ENCODE measurements at places on chromosomes 3 and 15.
A peak's percentile ranks its signal among the peaks of the same experiment; 100 is the strongest.

GRCh38 chr15:43329960-43330779 lies at the start of gene LCMT2:
TSS of gene LCMT2 (minus strand) at chr15:43330573. CDS start at chr15:43330489, 84 bp downstream.
- DNase-seq: peak; percentile 84

DNA sequence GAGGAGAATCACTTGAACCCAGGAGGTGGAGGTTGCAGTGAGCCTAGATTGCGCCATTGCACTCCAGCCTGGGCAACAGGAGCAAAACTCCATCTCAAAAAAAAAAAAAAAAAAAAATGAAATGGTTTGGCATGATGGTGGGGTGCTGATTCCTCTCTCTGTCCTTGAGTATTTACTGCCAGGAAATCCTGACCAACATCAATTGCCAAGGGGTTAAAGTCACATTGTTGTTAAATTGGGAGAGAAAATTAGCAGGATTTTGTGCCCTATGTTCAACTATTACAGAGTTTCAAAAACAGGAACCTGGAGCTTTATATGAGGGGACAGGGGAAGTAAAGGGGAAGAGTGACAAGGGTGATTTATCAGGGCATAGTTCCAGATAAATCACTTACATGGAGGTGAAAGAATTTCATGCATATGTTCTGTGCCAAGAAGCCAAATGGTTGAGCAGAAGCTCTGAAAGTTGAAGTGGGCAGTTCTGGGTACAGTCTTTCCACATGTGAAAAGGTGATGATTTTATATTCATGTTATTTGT lies 70.5 kb upstream of the TSEN2 start:
- DNase-seq: no peak

DNA sequence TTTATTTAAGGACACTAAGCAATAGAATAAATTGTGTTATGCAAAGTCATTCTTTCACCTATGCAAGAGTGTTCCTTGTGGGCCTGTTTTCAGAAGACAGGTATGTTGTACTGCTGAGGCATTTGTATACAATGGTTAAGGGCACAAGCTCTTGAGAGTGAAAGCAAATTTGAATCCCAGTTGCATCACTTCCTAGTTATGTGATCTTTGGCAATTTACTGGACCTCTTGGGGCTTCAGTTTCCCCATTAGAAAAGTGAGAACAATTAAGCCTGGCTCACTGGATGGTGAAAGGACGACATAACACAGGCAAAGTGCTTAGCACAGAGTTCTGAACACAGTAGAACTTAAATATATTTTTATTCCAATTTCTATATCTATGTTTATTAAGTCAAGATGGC lies 117.4 kb downstream of the EFHB start:
- DNase-seq: no peak

- no peak for DNase-seq
Observed at GRCh38 chr15:92833106-92833433, 67.1 kb upstream of the CHD2 start.

GRCh38 chr15:62618846-62619504 lies 423.6 kb upstream of the TPM1 start:
- no peak for DNase-seq

- DNase-seq: no peak
Observed at GRCh38 chr3:90011131-90011530, 903.7 kb downstream of the EPHA3 start.

GRCh38 chr3:105616374-105617121 lies 249.8 kb downstream of the ALCAM start:
- no peak for DNase-seq

DNA sequence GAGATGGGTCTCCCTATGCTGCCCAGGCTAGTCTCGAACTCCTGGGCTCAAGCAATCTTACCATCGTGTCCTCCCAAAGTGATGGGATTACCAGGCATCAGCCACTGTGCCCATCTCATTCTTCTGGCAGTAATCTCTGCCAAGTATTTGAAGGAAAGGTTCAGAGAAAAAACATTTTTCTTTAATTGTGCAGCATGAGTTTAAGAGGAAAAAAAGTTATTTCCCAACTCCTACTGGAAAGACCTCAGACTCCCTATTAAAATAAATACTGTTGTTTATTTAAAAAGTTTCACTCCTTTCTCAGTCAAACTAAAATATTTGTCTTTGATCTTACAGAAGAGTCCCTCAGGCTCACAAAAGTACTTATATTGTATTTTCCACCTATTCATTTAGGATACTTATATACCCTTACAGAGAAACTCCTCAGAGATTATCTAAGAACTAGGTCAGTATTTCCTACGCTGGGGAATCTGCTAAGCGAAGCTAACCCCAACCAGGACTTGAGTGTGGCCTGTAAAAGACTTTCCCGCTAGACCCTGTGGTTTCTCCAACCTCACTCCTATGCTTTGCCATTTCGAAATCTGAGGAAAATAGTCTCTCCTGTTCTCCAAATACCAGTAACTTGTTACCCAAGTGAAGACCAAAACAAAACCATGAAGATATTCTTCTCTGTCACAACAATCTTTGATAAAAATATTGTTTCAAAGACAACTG lies 28.7 kb downstream of the WWTR1 start:
- DNase-seq: no peak

DNA sequence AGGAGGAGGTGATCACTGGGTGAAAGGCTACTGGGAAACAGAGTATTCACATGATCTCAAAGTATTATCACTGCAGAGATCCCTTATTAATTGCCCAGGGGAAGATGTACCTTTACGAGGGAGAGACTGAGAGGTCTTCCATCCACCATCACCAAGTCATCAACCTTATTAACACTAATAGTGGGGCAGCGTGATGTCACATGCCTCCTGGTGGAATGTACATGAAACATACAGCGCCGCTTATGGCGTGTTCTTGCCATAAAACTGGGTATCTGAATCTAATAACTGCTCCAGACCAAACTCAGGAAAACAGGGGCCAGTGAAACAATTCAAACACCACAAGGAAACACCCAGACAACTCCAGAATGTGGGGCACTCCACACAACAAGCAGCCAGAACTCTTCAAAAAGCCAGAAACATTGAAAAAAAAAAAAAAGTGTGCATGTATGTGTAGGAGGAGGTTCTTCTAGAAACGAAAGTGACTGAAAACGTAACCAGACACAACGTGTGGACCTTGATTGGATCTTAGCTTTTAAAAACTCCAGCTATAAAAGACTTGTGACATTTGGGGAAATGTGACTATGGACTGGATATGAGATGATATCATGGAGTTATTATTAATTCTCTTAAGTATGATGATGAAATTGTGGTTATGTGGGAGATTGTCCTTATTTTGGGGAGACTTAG lies 4.6 kb downstream of the STIMATE start:
- DNase-seq: no peak

DNA sequence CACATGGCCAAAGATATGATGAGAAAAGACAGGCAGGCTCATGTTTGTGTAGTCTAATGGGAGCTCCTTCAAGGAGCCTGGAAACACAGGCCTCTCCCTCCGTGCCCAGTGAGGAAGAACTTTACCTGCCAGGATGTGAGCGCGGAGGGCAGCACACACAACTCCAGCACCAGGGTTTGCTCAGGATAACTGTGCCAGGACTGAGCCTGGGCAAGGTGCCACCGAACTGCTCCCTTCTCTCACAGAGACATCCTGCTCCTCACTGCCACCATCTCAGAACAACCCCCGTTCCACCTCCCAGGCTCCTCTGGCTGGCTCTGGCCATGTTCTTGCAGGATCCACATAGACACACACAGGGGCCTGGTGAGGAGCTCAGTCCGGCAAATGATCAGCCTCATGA lies 87.4 kb downstream of the NUP210 start:
- no peak for DNase-seq

DNA sequence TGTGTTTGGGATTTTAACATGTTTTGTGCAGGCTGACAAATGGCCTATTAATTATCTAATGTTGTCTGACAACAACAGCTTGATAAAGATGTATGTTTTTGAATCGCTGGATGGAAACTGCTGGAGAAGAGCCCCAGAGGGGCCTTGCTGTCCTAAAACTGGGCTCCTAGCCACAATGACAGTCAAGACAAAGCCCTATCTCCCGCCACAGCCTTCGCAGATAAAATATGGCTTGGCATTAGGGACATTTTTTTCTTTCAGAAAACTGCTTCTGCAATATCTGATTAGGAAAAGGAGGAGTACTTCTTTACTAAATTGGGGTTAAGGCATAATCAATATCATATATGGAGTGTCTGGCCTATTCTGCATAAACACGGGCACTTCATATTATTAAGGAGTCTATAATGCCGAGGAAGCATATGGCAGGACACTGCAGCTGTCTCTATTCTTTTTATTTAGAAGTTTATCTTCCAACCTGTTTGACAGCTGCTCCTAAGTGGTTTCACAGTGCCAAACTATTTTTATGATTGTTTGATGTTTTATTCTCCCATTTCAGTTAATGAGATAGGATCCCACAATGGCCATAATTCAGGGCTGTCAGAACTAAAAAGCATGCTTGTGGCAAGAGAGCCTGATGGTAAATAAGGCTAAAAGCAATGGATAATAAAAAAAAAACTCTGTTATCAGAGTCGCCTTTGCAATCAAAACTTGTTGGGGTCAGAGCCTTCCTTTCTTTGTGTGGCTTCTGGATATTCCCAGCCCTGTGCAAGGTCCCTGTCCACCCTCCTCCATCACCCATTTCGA lies 210.1 kb downstream of the MECOM start:
- no peak for DNase-seq

- no peak for DNase-seq
Observed at GRCh38 chr3:184015381-184016019, 2.2 kb downstream of the ABCC5 start.

DNA sequence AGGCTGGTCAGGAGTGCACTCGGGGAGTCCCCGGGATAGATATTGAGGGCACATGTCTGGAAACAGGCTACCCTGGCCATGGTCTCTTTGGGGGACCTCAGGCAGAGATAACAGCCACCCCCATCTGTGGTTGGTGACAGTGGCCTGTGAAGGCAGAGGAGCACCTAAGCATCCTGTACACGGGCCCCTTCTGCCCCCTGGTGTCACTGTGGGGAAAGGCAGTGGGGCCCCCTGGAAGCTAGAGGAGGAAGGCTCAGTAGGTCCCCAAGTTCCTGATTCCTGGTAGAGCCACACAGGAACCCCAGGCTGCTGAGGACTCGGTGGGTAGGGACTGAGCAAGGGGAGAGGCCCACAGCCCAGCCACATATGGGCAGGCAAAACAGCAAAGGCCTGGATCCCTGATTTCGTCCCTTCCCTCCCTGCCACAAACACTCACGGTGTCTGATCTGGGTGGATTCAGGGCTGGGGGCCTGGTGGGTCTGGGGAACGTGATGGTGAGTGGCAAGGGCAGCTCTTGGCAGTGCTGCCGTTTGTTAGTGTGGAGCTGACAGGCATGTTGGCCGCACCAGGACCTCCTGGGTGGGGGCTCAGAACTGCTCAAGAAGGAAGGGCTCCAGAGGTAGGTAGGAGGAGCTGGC lies 14.1 kb upstream of the CXCR6 start:
- DNase-seq: peak; percentile 78

DNA sequence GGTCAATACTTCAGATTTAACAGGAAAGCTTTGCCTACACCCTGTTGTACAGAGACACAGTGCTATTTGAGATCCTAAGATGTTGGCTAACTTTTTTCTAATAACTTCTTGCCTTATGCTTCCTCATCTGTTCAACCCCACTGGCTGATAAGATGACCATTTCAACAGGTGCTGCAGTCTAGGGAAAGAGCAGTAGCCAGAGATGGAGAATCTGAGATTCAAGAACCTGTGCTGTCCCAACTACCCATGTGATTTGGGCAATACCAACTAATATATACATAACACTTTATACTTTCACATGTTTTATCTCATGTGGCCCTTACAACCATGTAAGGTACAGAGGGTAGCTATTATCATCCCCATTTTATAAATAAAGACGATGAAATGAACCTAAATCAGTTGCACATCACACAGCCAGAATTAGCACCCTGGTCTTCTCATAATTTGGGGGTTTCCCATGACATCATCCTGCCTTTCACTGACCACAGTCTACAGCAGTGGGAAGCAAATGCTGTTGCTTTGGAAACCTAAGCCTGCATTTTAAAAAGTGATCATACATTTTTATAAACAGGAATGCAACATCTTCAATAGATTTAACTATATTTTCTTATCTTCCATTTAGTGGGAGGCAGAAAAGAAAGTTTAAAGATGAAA lies 9.7 kb downstream of the TTC23 start:
- no peak for DNase-seq

- no peak for DNase-seq
Observed at GRCh38 chr3:58134468-58134867, 76.3 kb downstream of the DNASE1L3 start.

- DNase-seq: no peak
Observed at GRCh38 chr15:97993310-97993738, 32.8 kb downstream of the ARRDC4 start.

DNA sequence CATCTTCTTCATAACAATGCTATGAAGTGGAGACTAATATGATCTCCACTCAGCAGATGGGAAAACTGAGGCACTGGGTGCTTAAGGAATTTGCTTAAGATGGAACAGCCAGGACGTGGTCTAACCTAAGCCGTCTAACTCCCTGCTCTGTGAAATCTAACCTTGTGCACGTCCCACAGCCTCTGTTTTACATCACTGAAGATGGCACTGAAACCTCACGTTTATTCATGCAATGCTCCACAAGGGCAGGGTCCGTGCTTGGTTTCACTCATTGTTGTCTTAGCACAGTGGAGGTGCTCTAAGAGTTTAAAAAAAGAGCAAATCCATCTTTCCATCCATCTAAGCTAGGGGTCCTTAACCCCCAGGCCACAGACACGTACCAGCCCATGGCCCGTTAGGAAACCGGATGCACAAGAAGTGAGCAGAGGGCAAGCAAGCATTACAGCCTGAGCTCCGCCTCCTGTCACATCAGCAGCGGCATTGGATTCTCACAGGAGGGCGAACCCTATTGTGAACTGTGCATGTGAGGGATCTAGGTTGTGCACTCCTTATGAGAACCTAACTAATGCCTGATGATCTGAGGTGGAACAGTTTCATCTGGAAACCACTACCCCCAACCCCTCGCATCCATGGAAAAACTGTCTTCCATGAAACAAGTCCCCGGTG lies 118.0 kb downstream of the FOXP1 start:
- DNase-seq: no peak

DNA sequence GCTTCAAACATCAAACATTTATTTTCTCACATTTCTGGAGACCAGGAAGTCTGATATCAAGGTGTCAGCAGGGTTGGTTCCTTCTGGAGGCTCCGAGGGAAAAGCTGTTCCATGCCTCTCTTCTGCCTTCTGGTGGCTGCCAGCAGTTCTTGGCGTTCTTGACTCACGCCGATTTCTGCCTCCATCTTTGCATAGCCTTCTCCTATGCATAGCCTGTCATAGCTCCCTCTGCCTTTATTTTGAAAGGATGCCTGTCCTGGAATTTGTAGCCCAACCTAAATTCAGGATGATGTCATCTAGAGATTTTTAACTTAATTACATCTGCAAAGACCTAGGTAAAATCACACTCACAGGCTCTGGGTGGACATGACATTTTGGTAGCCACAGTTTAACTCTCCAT lies 70.4 kb downstream of the RGMA start:
- no peak for DNase-seq

DNA sequence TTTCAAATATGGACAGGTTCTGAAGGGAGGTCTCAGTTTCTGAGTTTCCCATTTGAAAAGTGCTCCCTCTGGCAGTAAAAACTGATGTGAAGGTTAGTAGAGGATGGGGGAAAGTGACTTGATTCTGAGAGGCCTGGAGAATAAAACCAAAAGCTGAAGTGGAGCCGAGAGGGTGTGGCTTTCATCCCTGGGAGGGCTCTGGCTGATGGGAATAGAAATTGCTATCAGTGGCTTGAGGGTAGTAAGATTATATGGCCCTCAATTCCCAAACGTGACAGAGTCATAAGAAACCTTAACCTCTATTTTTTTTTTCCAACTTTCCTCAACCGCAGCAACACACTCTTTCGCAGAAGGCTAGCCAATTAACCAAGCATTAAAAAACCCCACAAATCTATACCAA lies 185.9 kb downstream of the MEIS2 start:
- DNase-seq: no peak

- DNase-seq: no peak
Observed at GRCh38 chr3:20245781-20246180, 59.8 kb upstream of the SGO1 start.
